ENCODE measurements at places on chromosomes 3 and 15. TPM values are rescaled to one million over a fixed set of nuclear protein-coding genes. Genes with fewer than 3 reads are reported as not detected.

Gene CFAP100
- polyA plus RNA-seq = 0.60 TPM

Gene ZBTB47
- 7.8 TPM for polyA plus RNA-seq

Gene MYO5C
- polyA plus RNA-seq = 4.6 TPM

Gene LMAN1L
- not detected for polyA plus RNA-seq

Gene KBTBD8
- polyA plus RNA-seq = 0.43 TPM

Gene DUOX1
- polyA plus RNA-seq = 0.26 TPM
